ENCODE measurements at places on chromosomes 5 and 9.
A peak's percentile ranks its signal among the peaks of the same experiment; 100 is the strongest.

DNA sequence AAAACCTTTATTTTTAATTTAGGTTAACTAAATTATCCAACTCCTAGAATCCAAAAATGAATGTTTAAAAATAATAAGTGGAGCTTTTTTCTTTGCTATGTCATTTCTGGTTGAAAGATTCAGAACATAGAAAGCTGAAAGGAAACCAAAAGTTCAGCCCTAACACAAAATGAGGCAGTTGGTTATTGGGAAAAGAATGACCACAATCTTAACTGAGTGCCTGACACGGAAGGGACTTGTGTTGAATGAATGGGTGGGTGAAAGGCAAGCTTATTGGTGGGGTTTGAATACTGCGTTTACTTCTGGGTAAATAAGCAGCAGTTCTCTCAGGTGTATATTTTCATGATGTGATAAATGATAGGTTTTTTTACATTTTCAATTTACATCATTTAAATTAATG lies 243.5 kb downstream of the IRX1 start:
- no peak for DNase-seq

GRCh38 chr9:4306066-4306776 lies 6.4 kb upstream of the GLIS3 start:
- DNase-seq: no peak

DNA sequence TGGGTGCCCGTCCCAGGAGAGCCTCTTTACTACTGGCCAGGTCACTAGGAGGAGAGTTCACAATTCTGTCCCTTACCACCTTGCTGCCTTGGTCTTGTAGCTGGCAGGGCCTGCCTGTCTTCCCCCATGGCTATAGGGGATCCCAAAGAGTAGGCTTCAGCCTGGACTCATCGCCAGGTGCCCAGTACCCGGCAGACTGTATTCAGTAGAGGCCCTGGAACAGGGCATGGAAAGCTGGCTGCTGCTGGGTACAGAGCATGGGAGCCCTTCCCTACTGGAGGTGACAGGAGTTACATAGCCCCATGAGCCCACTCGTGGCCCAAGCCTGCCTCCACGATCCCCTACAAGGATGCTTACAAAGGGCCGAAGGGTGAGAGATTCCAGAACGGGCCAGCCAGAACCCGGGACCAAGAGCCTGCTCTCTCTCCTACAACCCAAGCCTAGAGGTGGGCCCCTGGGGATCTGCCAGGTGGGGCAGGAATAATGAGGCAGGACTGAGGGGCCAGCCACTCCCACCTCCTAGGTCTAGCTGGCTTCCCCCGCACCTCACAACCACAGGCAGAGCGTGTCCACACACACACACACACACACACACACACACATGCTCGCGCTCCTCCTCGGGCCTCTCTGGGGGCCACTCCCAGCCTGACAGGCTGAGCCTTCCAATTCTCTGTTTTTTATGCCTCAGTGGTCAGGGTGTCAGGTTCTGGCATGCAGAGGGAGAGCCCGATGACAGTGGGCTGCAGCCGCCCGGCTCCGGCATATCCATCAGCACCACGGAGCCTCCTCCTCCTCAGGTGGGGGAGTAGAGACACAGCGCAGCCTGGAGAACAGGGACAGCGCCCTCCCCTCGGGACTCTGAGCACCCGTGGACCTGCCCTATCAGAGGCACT lies 186.0 kb downstream of the PAX5 start:
- no peak for DNase-seq

DNA sequence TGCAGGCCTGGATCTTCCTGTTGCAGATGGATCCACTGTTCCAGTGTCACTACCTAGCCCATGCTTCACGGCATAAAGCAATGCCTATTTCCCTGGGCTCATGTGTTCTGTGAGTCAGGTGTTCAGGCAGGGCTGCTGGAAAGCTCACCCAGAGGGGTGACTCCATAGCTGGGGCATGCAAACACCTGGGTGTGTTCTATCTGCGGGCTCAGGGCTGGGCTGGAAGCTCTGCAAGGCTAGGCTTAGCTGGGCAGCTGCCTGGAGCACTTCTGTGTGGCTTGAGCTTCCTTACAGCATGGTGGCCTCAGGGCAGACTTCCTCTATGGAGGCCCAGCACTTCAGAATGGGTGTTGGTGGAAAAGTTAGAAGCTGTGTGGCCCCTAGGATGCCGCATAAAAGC lies 139.9 kb downstream of the GADD45G start:
- DNase-seq: no peak

DNA sequence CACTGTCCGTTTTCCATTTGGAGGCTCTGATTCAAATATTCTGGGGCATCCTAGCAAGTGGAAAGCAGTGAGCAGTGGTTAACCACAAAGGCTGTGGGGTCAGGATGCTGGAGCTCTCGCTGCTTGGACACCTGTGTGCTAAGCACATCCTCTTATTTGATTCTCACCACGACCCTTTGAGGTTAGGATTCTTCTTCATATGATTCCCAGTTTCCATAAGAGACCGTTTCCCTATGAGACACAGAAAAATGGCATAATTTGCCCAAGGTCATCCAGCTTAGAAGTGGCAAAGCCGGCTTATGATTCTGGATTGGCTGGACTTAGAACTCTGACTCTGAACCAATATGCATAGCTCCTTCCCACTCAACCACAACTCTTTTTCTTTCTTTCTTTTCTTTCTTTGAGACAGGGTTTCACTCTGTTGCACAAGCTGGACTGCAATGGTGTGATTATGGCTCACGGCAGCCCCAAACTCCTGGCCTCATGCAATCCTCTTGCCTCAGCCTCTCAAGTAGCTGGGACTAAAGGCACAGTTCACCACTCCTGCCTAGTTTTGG lies 207.7 kb downstream of the TTLL11 start:
- DNase-seq: no peak

DNA sequence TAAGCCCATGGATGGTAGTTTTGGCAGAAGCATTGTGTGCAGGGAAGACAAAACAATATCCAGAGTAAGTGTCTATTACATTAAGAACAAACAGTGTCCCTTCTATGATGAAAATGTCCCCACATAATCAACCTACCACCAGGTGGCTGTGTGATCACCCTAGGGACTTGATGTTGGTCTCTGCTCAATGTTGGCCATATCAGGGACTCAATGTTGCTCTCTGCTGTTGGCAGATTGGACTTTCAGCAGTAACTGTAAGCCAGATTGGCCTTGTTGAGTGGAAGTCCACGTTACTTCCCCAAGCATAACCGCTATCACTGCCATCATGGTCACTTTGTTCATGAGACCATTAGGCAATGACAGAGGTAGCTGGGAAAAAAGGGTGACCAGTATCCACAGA lies 52.8 kb upstream of the PRSS3 start:
- DNase-seq: peak; percentile 25

All from AML-193 (cell line).